Nephron progenitor cell (in vitro differentiated cells): ENCODE measurements at places on chromosomes 3 and 15.
A peak's percentile ranks its signal among the peaks of the same experiment; 100 is the strongest.

- DNase-seq: no peak
These were observed 442.5 kb downstream of the EPHB1 start for GRCh38 chr3:135237371-135238143.

GRCh38 chr3:148698190-148698810 lies 597 bp downstream of the AGTR1 start:
- no peak for DNase-seq

DNA sequence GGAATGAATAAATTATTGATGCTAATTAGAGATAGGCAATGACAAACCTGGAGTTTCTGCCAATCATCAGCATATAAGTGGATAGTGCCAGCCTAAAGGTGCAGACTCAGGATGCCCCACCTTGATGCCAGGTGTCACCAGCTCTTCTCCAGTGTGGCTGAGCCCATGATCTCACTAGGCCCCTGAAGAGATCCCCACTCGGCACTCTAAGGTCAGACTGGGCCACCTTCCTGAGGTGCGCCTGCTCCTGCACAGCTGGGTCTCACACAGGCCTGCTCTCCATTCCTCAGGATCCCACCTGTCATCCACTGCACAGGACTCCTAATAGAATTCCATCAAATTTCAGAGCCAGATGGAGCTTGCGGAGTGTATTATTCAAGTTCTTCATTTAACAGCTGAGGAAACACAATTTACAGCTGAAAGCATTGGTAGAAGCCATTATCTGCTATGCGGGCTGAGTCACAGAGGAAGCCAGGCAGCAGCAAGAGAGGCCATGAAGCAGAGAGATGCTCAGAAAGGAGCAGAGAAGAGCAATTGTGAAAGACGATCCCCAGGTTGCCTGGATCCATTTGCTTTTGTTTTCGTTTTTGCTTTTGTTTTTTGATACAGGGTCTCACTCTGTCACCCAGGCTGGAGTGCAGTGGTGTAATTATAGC lies 25.1 kb upstream of the FSTL1 start:
- no peak for DNase-seq

DNA sequence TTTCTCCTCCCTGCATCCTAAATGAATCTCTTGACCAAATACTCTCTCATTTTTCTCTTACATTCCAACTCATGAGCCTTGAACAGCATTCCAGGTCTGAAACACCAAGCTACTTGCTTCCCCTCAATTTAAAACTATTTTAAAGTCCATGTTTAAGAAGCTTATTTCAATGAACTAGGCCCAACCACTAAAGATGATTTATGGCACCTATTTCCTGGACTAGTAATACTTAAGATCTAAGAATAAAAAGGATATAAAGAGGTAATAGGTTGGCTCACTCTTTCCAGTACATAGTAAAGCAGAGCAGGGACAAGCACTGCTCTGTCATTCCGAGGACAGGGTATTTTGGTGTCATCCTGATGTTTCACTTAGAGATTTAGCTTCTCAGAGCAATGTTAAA lies 219.3 kb upstream of the TMCO5A start:
- no peak for DNase-seq

DNA sequence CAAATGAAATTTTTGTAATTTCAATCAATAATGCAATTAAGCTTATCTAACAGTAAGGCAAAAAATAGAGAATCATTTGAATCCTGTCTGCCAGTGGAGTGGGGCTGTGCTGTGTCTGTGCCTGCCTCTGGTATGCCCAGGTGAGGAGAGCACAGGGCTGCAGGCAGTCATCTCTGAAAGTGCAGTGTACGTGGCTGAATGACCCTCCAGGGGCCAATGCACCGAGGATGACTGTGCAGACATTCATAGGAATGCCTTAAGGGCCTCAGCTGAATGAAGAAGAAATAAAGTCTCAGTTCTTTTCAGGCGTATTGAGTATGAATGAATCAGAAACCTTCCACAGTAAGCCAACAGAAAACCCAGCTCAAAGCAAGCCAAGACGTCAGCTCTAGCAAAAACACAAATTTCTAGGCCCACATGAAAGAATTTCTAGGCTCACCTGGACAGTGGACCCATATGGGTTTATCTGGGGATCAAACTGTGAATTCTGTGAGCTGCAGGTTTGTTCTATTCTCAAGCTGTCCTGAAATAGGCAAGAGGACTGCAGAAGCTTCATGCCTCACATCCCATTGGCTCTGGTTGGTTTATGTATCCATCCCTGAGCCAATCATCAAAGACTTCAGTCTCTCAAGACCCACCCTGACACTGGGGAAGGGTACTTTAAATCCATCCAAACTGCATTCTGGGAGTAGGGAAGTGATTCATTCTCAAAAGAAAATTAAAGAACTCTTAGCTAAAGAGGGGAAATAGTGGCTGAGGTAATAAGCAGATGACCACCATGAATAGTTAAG lies 123.4 kb downstream of the SSR3 start:
- DNase-seq: no peak

DNA sequence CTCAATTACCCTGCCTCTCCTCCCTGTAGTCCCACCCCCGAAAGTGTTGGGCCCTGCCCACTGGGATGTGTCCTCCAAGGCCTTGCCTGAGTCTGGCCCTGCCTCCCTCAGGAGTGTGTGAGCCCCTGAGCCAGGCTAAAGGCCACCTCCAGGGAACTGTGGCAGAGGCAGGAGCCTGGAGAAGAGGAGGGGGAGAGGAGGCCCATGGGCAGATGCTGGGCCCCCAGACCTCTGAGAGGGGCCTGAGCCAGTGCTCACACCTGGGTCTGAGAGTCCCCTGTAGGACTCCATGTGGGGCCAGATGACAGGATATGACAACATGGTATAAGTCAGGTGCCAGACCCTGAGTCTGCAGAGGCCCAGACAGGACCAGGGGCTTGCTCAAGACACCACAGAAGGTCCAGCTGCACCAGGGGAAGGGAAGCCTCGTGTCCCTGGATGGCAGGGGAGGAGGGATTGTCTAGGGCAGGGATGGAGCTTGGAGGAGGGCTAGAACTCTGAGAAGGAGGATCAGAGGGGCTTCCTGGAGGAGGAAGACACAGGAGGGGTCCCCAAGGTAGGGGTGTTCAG lies 217.9 kb downstream of the TBC1D2B start:
- no peak for DNase-seq

GRCh38 chr15:67549736-67550135 lies 7.2 kb downstream of the MAP2K5 start:
- no peak for DNase-seq

DNA sequence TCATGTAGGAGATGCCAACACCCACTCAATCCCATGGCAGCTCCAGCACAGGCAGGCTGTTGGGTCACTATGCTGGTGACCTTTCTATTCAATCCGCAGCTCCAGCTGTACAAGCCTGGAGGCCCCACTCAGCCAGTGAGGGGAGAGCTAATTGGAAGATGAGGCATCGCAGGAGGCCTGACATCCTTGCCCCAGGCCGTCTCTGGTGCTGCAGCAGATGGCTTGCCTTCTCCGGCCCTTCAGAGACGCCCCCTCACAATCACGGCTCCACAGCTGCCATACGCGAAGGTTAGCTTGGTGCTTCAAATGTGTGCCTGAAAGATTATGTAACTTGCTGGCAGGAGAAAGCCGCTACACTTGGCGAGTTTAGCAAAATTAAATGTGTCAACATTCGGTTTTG lies 104.2 kb upstream of the CLSTN2 start:
- peak; percentile 11 for DNase-seq
